Caki2 (cell line): ENCODE measurements at places on chromosomes 5 and 9.

- DNase-seq: no peak
Observed at GRCh38 chr9:312596-313320, 98.1 kb downstream of the DOCK8 start.

- DNase-seq: peak; percentile 97
Observed at GRCh38 chr5:93078082-93079038, 502.7 kb downstream of the NR2F1-AS1 start.

GRCh38 chr5:143054480-143054941 lies 284.3 kb downstream of the ARHGAP26 start:
- DNase-seq: peak; percentile 23

- DNase-seq: no peak
Observed at GRCh38 chr5:66529182-66529581, 67.0 kb upstream of the MAST4 start.

DNA sequence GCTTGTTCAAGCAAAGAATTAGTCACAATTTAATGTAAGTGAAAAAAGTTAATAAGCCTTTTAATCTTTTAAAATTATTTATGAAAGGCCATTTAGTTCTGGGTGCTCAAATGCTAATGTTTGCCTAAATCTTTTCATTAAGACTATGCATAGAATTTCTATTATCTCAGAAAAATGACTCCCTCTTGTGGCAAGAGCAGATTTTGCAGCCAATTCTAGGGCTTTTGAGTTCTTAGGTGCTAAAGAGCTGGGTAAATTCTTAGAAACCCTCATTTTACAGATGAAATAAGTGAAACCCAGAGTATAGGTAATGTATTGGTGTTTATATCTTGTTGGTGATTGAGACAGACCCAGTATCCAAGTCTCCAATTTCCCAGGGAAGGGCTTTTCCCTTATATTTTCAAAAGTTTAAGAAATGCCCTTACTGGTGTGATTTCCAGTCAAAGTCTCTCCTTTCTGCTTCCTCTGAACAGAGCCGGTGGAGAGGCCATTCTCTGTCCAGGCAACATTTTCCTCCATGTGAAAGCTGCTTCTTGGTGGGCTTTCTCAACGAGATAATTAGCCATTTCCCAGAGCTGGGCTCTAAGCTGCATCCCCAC lies 24.1 kb upstream of the PCSK5 start:
- DNase-seq: no peak
